T follicular helper cell (primary cell): ENCODE measurements at places on chromosomes 4 and X.

GRCh38 chr4:26877961-26878360 lies 17.3 kb downstream of the STIM2 start:
- no peak for DNase-seq

DNA sequence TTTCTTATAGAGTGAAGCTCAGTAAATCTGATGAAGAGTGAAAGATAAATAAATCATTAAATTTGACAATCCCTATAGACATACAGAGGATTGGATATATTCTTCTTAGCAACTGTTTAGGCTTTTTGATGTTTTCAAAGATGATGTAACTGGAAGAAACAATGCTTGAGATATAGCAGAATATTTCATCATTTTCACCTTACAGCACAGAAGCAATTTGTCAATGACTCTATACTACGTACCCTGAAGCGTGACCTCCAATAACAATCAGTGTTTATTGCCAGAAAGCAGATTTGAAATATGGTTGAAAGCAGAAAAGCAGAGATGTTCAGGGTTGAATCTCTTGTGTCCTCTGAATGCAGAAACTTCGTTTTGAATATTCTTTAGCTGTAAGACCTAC lies 228.4 kb downstream of the DTHD1 start:
- no peak for DNase-seq

GRCh38 chr4:156547891-156548290 lies 423.7 kb downstream of the PDGFC start:
- no peak for DNase-seq

DNA sequence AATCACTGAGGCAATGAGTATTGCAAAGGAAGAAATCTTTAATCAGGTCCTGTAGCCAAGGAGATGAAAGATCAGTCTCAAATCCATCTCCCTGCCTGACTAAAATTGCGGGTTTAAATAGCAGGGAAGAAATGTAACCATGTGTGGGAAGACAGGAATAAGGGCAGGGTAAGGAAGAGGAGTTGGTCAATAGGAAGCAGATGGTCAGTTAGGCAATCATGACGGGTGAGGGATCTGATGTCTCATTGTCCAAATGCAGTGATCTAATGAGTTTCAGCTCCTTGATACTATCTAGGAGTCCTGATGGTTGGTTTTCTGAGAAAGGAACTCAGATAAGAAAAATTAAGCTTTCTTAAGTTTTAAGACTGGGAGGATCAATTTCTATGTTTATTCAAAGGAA lies 200.8 kb downstream of the SPATA18 start:
- DNase-seq = no peak

GRCh38 chr4:155805016-155805415 lies 46.2 kb downstream of the GUCY1B1 start:
- no peak for DNase-seq

- no peak for DNase-seq
Observed at GRCh38 chr4:154586296-154587033, 4.1 kb downstream of the FGA start.

- no peak for DNase-seq
Observed at GRCh38 chr4:115292320-115293092, 179.1 kb upstream of the NDST4 start.

- DNase-seq = no peak
Observed at GRCh38 chr4:123319639-123320038, 77.0 kb upstream of the SPRY1 start.
